ENCODE measurements at places on chromosomes 2 and 18. TPM values are rescaled to one million over a fixed set of nuclear protein-coding genes. Genes with fewer than 3 reads are reported as not detected.

NCKAP5 gene
- total RNA-seq: not detected

DNA sequence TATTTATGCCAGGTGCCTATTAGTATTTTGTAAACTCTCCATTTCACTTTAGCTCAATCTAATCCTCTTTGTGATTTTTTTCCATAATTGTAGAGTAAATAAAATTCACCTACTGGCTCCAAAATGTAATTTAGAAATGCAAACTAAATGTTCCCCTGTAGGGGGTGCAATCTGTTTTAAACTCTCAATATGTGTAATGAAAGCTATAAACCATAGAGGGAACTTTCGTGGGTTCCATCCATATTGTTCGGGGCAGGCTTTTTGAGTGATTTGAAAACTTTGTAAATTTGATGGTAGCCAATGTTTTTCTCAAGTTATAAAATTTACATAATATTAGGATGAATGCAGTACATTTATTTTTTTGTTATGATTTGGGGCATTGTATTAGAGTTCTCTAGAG, 49.4 kb downstream of the TSPYL6 start:
- DNase-seq: no peak

- no peak for DNase-seq
These were observed 10.2 kb downstream of the C18orf32 start for GRCh38 chr18:49476664-49477411.

PRKAG3 gene
- total RNA-seq: not detected

DNA sequence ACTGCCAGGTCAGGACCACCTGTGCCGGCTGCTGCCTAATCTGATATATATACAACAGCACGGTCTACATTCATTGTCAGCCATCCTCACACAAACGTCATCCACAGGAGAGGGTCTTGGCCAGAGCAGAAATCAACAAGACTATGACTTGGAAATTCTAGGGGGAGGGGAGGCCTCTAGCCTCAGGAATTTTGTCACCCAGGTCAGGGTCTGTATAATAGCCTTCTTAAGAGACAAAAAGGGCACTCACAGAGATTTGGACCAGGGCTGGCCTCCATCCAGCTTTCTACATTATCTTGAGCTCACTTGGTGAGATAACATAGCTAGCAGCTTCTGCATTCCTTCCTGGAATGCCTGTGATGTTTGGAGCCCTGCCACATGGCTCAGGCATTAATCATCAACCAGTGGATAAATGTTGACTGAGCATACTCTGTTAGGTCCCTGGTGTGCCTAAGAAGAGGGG, 50.4 kb upstream of the CTIF start:
- no peak for DNase-seq

SERPINB10 gene
- total RNA-seq: not detected

GRCh38 chr2:216394881-216395280, 17.4 kb upstream of the SMARCAL1 start:
- no peak for DNase-seq

DNA sequence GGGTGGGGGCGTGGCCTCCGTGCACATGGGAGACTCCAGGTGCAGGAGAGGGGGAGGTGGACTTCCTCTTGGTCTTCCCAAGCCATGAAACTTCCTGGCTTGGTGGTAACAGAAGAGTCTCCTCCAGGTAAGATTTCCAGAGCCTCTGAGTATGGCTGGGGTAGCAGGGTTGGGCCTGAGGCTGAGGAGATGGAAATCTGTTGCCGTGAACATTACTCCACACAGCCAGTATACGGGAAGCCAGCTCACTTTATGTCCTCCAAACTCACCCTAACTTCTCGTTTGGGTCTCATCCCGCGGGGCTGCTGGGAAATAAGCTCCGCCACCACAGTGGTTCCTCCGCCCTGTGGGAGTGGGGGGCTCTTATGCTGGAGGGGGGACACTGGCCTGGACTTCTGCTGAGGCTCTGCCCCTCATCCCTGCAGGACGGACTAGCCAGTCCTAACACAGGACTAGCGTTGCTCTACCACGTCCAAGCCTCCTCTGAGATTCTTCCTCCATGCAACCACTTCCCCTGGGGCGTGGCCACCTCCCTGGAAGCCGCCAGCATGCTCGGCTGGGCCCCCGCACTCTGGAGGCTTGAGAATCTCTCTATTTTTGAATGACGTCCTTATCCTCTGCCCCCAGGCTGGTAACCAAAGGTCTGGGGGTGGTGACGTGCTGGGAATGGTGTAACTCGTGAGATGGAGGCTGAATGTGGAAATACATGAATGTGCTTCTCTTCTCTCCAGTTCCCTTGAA, 777 bp upstream of the RAB17 start:
- peak; percentile 47 for DNase-seq

- no peak for DNase-seq
These were observed 23.4 kb downstream of the DAPL1 start for GRCh38 chr2:158818511-158818910.

All from activated naive CD8-positive, alpha-beta T cell treated with anti-CD3 and anti-CD28 coated beads, Interleukin-2, amount 10 ng/mL, durations not matched to agents 7 days and 5 days (primary cell).